Esophagus mucosa (tissue), 1 donor: ENCODE measurements at places on chromosomes 5 and 9.

DNA sequence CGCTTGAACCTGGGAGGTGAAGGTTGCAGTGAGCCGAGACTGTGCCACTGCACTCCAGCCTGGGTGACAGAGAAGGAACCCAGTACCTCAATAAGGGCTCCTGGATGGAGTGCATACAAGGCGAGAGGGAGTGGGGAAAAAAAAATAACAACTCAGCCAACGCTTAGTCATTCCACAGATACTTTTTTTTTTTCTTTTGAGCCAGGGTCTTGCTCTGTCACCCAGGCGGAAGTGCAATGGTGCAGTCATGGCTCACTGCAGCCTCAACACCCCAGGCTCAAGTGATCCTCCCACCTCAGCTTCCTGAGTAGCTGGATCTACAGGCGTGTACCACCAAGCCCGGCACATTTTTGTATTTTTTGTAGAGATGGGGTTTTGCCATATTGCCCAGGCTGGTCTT, 59.5 kb upstream of the GGTA1 start:
- ATAC-seq, result no peak

GRCh38 chr9:77457916-77458592, 190.1 kb downstream of the GNA14 start:
- ATAC-seq, result peak; percentile 70

- peak; percentile 92 for ATAC-seq
These were observed 82.9 kb downstream of the FEM1C start for GRCh38 chr5:115461506-115462290.

- no peak for ATAC-seq
These were observed 507.7 kb downstream of the CCDC171 start for GRCh38 chr9:16060436-16061129.

GRCh38 chr5:163504079-163504931, 1.1 kb upstream of the MAT2B start:
- peak; percentile 2 for ATAC-seq

GRCh38 chr5:166561759-166562158, 1729.7 kb upstream of the WWC1 start:
- ATAC-seq, result no peak

DNA sequence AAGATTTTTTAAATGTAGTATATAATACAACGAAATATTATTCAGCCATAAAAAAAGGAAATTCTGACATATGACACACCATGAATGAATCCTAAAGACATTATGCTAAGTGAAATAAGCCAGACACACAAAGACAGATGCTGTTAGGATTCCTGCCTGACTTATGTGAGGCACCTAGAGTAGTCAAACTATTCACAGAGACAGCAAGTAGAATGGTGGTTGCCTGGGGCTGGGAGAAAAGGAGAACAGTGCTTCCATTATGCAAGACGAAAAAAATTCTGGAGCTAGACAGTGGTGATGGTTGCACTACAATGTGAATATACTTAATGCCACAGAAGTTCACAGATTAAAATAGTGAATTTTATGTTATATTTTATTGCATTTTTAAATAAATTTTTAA, 66.8 kb downstream of the SPOCK1 start:
- no peak for ATAC-seq

DNA sequence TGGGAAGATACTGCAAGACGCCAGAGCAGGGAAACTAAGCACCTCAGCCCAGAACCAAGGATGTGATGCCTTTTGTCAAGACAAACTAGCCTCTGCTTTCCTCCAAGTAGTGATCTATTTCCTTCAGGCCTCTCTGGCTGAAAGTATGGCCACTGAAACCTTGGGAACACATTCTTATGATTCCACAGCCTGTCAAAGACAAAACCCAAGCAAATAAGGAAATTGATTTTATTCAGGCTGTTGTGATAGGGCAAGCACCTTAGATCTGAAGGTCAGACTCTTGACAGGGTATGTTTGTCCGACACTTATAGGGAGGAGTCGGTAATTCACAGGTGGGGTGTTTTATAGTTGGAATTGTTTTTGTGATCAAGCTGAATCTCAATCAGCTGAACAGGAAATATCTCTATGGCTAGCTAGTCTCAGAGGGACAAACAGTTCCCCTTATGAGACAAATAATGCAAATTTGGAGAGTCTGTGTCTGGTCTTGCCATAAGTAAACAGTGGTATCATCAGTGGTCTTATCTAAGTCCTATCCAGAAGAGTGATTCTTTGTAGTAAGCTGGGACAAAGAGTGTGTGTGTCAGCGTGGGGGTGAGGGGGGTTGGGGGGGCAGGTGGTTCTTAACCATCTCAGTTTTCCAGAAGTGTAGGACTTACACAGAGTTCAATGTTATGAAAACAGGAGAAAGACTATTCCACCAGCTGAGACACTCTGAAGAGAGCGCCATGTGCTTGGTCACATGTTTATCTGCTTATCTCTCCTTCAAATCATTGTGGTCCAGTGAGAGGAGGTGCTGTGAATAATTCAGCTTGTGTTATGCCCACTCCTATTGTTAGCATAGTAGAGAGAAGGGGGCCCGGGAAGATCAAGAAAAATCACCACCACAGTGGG, 6.7 kb upstream of the ZCCHC10 start:
- peak; percentile 68 for ATAC-seq

DNA sequence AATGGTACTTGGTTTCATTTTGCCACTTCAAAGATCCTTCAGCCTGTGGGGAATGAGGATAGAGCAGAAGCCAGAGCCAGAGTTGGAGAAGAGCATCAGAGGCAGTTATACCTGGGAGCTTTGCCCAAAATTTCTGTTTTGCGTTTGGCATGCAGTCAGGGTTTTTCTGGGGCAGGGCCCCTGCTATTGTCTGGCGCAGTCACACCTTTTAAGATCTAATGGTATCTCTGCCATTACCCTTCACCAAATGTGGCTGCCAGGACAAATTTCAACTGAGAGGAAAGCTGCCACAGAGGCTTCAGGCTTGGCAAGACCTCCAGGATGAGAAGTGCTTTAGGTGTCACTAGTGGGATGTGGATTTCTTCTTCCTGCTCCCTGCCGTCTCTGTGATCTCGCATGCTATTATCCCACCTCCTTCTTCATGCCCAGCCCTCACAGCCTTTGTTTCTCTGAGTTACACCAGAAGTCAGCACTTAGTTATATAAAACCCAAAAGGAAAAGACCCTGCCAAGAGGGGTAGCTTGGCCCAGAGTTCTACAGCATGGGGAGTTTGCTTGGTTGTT, 357.0 kb downstream of the TLE4 start:
- ATAC-seq, result no peak

DNA sequence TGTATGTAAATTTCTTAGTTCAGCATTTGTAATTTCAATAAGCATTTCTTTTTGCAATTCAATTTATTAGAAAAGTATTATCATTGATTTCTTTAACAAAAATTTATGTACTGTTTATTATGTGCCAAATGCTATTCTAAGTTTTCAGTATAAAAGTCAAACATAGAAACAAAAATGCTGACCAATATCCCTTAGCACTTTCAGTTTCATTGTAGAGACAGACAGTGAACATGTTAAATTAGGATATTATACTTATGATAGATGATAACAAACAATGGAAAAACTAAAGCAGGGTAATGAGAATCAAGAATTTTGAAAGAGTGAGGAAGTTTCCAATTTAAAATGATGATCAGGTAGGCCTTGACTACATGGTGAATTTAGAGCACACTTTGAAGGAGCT, 1106.0 kb downstream of the TAF11L14 start:
- no peak for ATAC-seq

DNA sequence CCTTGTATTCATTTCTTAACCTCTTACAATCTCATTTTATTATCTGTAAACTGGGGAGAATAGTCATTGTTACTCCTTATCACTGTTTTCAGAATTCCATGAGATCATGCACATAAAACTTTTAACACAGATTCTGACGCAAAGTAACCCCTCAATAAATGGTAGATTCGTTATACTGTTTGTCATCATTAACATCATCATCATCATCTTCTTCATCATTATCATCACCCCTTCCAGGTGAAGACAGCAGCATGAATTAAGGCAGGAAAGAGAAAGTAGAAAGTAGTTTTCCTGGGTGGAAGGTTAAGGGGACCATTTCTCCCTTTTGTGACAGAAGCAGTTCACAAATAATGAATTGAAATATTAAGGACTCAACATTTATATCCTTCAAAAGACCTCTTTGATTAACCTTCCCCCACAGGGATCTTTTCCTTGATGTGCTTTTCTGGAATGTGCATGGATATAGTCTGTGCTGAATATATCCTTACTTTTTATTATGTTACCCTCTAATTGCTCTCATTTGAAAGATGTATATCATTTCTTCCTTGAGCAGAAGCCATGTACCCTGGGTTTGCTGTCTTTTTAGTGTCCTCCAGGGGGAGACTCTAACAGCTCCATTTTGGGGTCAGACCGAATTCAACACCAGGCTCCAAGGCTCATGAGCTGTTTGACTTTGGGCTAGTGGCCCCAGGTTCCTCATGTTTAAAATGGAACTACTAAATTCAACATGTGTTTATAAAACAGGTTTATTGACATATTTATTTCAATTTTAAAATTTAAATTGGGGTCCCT, 1029.9 kb upstream of the WWC1 start:
- ATAC-seq, result no peak

DNA sequence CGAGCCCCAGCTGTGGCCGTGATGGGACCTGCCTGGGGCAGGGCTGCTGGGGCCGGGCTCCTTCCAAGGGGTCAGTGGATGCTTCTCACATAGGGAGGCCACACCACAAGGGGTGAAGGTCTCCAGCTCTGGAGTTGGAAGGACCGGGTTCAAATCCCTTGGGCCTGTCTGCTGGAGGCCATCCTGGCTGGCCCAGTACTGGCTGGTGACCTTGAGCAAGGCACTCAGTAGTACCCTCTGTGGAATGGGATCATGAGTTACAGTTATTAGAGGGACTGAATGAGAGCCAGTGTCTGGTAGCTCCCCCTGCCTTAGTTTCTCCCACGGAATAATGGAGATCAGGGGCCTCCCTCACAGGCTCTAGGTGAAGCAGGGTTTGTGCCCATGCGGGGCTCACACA, 58.3 kb downstream of the LMX1B start:
- no peak for ATAC-seq

DNA sequence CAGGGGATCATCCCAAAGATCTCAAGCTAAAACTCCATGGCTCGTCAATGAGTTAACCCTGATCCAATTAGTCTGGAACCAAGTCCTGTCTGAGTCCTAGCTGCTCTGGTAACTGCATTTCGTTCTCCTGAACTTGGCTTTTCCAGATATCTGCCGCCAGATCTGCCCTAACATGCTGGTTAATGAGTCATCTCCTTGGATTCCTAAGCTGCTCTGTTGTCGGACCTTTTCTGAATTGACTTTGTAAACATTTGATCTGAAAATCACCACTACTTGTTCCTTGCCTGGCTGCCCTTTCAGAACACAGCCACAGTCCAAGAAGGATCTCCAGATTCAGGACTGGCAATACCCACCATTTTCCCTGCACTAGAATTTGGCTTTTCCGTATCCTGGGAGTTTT, 473.0 kb downstream of the ZSWIM6 start:
- peak; percentile 66 for ATAC-seq

DNA sequence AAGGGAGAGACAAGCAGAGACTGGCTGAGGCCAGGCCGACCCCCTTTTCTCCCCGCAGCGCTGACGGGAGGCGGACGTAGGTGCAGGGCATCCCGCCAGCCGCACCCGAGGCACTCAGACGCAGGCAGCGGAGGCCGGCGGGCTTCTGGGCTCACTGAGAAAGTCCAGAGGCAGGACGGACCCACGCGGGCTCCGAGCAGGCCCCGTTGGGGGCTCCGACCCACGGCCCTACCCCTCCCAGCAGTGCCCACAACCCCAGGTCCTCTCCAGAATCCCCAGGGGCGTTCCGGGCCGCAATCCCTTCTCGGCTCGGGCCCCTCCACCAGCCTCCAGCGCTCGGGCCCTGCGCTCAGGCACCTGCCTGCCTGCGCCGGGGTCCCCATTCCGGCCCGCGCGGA, 543 bp downstream of the MTMR12 start:
- ATAC-seq, result peak; percentile 28

DNA sequence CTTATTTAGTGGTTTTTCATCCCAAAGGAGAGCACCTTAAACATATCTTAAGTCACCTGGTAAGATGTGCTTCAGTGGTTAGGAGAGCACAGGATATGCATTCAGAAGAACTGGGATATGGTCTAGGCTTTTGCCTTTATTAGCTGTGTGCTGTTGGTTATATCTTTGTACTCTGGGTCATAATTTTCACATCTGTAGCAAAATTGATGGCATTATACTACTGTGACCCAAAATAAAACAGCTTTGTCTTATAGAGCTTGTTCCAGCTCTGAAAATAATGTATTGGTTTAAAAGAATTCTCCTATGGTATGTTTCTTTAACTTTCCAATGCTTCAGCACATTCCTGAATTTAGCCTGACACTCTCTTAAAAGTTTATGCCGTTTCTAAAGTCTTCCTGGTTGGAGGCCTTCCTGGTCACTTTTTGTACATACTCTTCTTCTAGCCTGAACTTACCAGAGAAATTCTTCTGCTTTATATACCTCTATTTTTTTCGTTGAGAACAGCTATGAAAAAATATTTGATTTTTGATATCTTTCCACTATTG, 337.1 kb upstream of the MPDZ start:
- no peak for ATAC-seq

DNA sequence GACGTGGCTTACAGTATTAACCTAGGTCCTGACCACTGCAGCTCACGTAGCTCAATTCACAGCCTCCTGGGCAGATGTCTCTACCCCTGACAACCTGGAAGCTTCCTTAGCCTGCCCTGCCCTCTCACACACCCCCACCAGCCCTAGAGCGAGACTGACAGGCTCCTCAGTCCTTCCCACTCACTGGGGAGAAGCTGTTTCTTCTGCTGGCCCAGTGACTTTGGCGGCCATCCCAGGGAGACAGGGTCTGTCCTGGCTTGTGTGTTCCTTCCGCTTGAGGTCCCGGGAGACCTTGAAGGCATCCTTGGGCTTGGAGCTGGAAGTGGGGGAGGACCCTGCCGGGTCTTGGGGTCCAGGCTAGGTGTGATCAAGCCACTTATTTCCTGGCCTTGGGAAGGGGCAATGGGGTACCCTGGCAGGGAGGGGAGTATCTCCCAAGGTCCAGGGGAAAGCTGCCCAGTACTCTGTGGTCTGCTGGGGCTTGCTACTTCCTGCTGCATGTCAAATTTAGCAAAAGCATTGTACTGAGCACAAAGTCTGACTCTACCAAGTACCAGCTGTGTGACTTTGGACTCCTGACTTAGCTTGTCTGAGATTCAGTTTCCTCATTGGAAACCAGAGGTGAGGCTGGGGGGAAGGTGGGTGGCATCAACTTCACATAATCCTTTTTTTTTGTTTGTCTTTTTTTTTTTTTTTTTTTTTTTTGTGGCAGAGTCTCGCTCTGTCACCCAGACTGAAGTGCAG, 1.9 kb downstream of the MIGA2 start:
- peak; percentile 15 for ATAC-seq

DNA sequence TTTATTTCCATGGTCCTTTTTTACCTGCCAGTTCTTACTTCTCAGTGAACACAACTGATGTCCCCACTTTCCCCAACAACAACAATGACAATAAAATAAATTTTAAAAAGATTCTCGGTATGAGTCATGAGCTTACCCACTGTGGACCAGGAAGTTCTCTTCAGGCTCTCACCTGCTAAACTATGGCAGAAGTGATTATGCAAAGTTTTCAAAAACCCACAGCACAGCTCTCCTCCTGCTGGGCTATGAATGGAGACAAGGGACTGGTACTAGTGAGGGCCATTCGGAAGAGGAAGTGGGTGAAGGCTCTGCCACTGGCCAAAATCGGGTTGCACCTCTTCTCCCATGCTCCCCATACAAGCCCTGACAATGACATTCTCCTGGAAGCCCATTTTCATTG, 429.4 kb downstream of the PIK3R1 start:
- peak; percentile 37 for ATAC-seq

- no peak for ATAC-seq
These were observed 38.1 kb upstream of the IL17B start for GRCh38 chr5:149416987-149417710.
